Thoracic aorta (tissue), 2 donors: ENCODE measurements at places on chromosomes 1 and 21. TPM values are rescaled to one million over a fixed set of nuclear protein-coding genes. Genes with fewer than 3 reads are reported as not detected.

DNA sequence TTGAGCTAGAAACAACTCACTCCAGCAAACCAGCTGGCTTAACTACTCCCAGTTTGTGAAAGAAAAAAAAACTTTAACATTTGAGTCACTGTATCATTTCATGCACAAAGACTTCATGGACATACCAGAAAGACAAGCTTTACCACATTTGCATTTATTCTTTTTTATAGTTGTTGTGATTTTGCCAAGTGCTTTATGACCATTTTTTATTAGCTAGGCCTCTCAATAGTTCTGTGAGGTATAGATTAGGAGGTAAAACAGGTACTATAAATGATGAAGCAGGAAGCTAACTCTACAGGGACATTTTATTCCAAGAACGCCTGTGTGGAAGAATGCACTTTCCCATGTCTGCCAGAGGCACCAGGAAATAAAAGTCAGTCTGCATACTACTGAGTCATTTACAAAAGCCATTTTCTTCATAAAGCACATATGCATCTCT is 8.2 kb upstream of the DENND1B start:
- no peak overlapping the region for H3K27ac ChIP-seq
- H3K4me1 ChIP-seq: no peaks in the 10 kb centered on the region
- DNase-seq: no peak
- no peaks in the 10 kb centered on the region for H3K27me3 ChIP-seq
- H3K4me3 ChIP-seq: no peak overlapping the region

The GPX7 gene
- 25.9 TPM for total RNA-seq

The EDN2 gene
- not detected for total RNA-seq

GRCh38 chr1:216824511-216824910 is 101.3 kb upstream of the ESRRG start:
- H3K4me1 ChIP-seq: no peaks in the 10 kb centered on the region
- DNase-seq: no peak
- H3K27me3 ChIP-seq: no peaks in the 10 kb centered on the region
- no peaks in the 10 kb centered on the region for H3K36me3 ChIP-seq

DNA sequence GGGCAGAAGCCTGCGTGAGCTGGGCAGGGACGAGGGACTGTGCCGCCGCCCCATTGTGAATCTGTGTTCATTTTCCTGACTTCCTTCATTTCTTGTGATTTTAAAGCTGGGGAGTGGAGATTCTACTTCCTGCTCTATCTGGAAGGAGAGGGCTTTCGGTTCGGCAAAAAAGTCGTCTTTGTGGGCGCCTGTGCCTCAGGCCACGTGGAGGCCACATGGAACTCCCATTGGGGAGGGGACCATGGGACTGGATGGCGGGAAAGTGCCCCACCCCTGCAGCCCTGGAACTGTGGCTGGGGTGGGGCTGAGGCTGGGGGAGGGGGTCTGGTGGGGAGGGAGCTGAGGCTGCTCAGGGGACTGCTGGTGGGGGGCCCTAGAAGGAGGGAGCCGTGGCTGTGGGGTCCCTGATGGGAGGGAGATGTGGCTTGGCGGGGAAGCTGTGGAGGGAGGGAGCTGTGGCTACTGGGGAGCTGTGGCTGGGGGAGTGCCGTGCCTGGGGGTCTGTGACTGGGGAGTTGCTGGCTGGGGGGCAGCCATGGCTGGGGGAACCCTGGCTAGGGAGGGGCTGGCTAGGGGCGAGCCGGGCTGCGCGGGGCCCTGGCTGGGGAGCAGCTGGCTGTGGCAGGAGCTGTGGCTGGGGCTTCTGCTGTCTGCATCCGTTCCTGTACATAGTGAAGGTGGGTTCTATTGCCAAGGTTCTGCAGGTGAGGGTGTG is 31.5 kb downstream of the COL18A1 start:
- peaks cover 54% of the 10 kb centered on the region for H3K4me1 ChIP-seq
- no peaks in the 10 kb centered on the region for H3K36me3 ChIP-seq
- no peak overlapping the region for H3K4me3 ChIP-seq
- H3K27me3 ChIP-seq: no peaks in the 10 kb centered on the region
- no peak for DNase-seq

GRCh38 chr1:33931111-33931475 is 67.2 kb downstream of the HMGB4 start:
- no peaks in the 10 kb centered on the region for H3K27me3 ChIP-seq
- no peaks in the 10 kb centered on the region for H3K36me3 ChIP-seq
- H3K4me1 ChIP-seq: no peaks in the 10 kb centered on the region
- no peak overlapping the region for H3K27ac ChIP-seq

GRCh38 chr1:2493691-2494322 is 17.7 kb downstream of the PLCH2 start:
- no peaks in the 10 kb centered on the region for H3K4me1 ChIP-seq
- no peak overlapping the region for H3K27ac ChIP-seq
- no peaks in the 10 kb centered on the region for H3K27me3 ChIP-seq
- no peak for DNase-seq
- H3K36me3 ChIP-seq: no peaks in the 10 kb centered on the region

GRCh38 chr1:77538956-77539518 is 143.4 kb downstream of the ZZZ3 start:
- no peak overlapping the region for H3K27ac ChIP-seq
- no peak overlapping the region for H3K4me3 ChIP-seq
- peaks cover 13% of the 10 kb centered on the region for H3K4me1 ChIP-seq
- no peaks in the 10 kb centered on the region for H3K36me3 ChIP-seq
- no peaks in the 10 kb centered on the region for H3K27me3 ChIP-seq

DNA sequence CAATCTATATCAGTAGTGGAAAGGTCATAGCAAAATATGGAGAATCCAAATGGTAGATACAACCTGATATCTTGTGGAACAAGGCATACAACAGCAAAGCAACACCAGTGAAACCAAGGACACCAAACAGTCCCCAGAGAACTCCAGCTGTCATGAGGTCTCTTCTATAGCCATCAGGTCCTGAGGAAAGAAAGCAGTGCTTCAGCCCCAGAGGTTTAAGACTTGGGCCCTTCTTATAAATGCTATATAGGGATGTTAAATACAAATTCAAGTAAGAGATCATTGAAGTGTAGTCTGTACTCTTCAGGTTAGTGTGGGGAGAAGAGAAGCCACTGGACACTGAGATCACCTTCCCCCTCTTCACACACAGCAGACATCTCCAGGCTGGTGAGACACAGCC is 10.1 kb downstream of the FCRL2 start:
- DNase-seq: no peak
- H3K36me3 ChIP-seq: no peaks in the 10 kb centered on the region
- no peaks in the 10 kb centered on the region for H3K4me1 ChIP-seq
- H3K27me3 ChIP-seq: no peaks in the 10 kb centered on the region
- H3K27ac ChIP-seq: no peak overlapping the region
- H3K4me3 ChIP-seq: no peak overlapping the region

The SLC45A1 gene
- 6.0 TPM for total RNA-seq

DNA sequence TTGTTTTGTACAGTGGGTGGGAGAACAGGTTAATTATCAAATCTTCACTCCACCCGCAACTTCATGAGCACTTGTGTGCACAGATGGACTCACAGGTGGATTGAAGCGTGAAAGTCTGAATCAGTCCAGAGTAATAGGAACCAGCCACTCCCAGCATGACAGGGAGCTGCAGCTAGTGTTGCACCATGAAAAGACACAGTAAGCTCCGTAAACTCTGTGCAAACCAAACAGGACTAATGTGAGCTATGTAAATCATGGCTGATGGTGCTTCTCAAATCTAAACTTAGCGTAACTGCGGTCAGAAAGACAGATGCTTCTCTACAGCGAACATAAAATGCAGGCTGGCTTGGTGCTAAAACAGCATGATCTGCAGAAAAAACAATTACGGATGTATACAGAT is 114.4 kb downstream of the CENPF start:
- H3K4me3 ChIP-seq: no peak overlapping the region
- H3K4me1 ChIP-seq: no peaks in the 10 kb centered on the region
- H3K27ac ChIP-seq: no peak overlapping the region
- no peaks in the 10 kb centered on the region for H3K36me3 ChIP-seq
- no peaks in the 10 kb centered on the region for H3K27me3 ChIP-seq

- no peak for DNase-seq
- H3K36me3 ChIP-seq: peaks cover 29% of the 10 kb centered on the region
- H3K27ac ChIP-seq: peak overlapping the region; percentile 30
- no peak overlapping the region for H3K4me3 ChIP-seq
- H3K27me3 ChIP-seq: no peaks in the 10 kb centered on the region
Observed at GRCh38 chr1:211370669-211371068, 44.0 kb downstream of the TRAF5 start.

GRCh38 chr1:67441183-67441582 is 11.0 kb upstream of the SERBP1 start:
- no peak overlapping the region for H3K4me3 ChIP-seq
- peak overlapping the region; percentile 42 for H3K27ac ChIP-seq
- H3K36me3 ChIP-seq: no peaks in the 10 kb centered on the region
- H3K27me3 ChIP-seq: no peaks in the 10 kb centered on the region
- DNase-seq: peak; percentile 55

GRCh38 chr1:223276029-223276428 is 87.9 kb downstream of the SUSD4 start:
- no peak overlapping the region for H3K4me3 ChIP-seq
- H3K27me3 ChIP-seq: no peaks in the 10 kb centered on the region
- no peak for DNase-seq
- H3K27ac ChIP-seq: no peak overlapping the region

The UCK2 gene
- total RNA-seq: 34.3 TPM

- no peaks in the 10 kb centered on the region for H3K36me3 ChIP-seq
- H3K4me1 ChIP-seq: peaks cover 12% of the 10 kb centered on the region
- peaks cover 11% of the 10 kb centered on the region for H3K27me3 ChIP-seq
- no peak overlapping the region for H3K27ac ChIP-seq
Observed at GRCh38 chr21:39616211-39616772, 3.6 kb downstream of the B3GALT5 start.

The WNT4 gene
- total RNA-seq: not detected

DNA sequence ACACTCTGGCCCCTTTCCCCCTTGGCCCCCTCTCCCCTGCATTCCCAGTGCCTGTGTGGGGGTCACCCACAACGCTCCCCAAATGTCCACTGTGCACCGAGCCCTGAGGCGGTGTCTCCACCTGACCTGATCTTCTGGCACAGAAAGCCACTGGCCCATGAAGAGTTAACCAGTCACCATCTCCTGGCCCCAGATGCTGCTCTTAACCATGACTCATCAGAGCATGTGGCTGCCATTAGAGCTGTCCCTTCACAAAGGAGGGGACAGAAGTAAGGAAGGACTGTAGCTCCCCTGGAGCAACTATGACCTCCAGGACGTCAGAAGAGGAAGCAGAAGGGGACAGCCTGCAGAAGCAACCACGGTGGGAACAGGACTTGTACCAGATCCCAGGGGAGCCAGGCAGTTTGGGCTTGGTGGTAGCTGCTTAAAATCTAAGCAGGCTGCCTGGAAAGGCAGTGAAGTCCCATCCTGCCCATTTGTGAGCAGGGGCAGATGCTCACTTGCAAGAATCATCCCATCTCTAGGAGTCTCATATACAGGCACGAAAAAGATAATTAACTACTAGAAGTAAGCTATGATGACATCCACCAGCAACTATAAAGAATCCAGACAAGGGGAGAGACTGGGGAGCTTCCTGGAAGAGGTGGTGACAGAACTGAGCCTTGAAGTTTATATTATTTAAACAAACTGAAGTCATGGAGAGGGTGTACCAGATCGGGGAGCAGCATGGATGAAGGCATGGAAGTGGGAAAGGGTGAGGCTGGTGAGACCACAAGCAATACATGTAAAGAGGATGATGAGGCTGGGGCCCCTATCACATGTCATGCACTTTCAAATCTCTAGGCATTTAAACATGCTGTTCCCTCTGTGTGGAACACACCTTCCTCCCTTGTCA is 1.1 kb upstream of the TTC39A start:
- no peak overlapping the region for H3K27ac ChIP-seq
- H3K4me3 ChIP-seq: peak overlapping the region; percentile 75
- H3K36me3 ChIP-seq: no peaks in the 10 kb centered on the region

The MYBPH gene
- not detected for total RNA-seq

- peak overlapping the region; percentile 97 for H3K27ac ChIP-seq
- H3K27me3 ChIP-seq: no peaks in the 10 kb centered on the region
- DNase-seq: peak; percentile 66
- no peaks in the 10 kb centered on the region for H3K36me3 ChIP-seq
- H3K4me1 ChIP-seq: peaks cover 94% of the 10 kb centered on the region
- H3K4me3 ChIP-seq: peak overlapping the region; percentile 70
Observed at GRCh38 chr1:18950401-18951026, 6.0 kb downstream of the IFFO2 start.

DNA sequence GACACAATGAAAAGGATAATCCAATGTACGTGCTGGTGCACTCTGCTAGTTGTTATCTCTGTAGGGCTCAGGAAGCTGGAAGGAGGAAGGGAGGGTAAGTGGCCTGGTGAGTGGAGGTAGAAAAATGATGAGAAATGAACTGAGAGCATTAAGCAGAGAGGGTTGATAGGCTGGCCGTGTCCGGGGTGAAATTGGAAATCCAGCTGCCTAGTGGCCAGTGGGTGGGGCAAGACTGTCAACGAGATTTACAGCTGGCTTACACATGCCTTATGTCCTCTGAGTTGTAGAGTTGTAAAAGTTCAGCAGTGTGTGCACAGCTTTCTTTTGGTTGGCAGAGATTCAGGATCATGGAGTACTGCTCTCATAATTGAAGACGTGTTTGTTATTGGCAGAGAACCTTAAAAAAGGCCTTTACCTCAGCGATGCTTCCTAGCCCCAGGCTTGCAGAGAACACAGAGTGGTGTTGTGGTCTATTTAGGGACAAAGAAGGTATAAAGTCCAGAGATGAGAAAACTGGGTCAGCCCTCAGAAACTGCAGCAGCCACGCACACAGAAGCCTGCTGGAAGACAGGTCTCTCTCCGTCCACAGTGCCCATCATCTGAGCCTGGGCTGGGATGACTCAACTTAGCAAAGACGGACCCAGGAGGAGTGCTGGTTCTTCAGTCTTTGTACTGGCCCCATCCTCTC is 132.4 kb downstream of the EDEM3 start:
- H3K27me3 ChIP-seq: no peaks in the 10 kb centered on the region
- peak; percentile 47 for DNase-seq
- H3K36me3 ChIP-seq: no peaks in the 10 kb centered on the region
- H3K4me1 ChIP-seq: peaks cover 9% of the 10 kb centered on the region
- H3K4me3 ChIP-seq: no peak overlapping the region

- DNase-seq: no peak
- H3K4me3 ChIP-seq: no peak overlapping the region
- no peaks in the 10 kb centered on the region for H3K36me3 ChIP-seq
- H3K27ac ChIP-seq: peak overlapping the region; percentile 55
- no peaks in the 10 kb centered on the region for H3K27me3 ChIP-seq
- peaks cover 11% of the 10 kb centered on the region for H3K4me1 ChIP-seq
Observed at GRCh38 chr1:14910984-14911721, 242.4 kb upstream of the TMEM51 start.

DNA sequence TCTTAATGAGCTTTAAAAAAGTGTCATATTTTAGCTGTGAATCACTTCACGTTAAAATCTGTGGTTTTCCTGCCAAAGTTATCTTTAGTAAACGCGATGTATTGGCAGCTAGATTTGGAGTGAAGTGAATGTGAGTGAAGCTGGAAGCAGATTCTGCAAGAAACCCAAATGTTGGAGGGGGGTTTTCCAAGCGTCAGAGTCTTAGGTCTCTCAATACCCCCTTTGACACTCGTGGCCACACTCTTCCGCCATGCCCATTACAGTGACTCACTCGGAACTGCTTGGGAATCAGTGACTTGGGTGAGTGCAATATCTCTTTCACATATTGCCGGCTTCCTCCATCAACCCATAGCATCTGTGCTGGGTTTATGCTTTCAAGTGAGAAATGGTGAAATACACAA is 17.5 kb downstream of the B3GALT5 start:
- H3K27ac ChIP-seq: no peak overlapping the region
- H3K4me1 ChIP-seq: no peaks in the 10 kb centered on the region
- H3K27me3 ChIP-seq: no peaks in the 10 kb centered on the region

The CHI3L1 gene
- total RNA-seq: 5.0 TPM

The PTAFR gene
- 9.2 TPM for total RNA-seq

The KDF1 gene
- total RNA-seq: not detected

The OR6N1 gene
- total RNA-seq: not detected

The LRRC53 gene
- not detected for total RNA-seq

The KCNJ15 gene
- total RNA-seq: 0.41 TPM
